ENCODE measurements at places on chromosomes 3 and 15.

DNA sequence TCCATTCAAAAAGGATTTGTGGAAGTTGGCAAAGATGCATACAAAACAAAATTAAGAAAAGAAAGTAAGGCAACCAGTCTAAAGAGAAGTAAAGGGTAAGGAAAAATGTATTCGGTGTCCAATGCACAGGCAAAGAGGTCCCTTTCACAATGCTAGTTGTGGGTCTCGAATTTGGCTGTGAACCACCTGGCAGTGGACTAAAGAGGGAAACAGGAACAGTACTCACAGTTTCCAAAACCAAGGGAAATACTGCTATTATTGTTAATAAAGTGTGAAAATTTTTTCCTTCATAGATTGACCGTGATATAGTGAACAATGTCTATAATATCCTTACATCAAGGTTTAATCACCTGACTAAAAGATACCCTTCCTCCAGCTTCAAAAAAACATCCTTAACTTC lies 57.9 kb downstream of the TNIK start:
- DNase-seq: no peak

DNA sequence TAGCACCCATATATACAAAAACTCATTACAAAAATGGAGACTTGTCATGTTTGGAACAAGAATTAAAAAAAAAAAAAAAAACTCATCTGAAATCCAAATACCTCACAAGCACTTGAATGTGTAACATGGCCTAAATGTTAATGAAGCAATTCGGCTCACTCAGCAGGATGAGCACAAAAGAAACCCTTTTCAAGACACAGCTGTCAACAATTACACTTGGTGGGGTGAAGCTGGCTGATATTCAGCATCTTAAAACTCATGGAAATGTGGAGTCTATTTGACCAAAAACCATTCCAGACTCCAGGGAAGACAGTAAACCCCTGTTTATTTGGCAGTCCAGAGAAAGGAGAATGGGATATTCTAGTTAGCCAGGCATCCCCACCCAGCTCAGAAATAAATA lies 205.4 kb upstream of the TSC22D2 start:
- DNase-seq: no peak

- DNase-seq: no peak
Observed at GRCh38 chr15:50059883-50060282, 59.1 kb downstream of the ATP8B4 start.

- DNase-seq: no peak
Observed at GRCh38 chr3:188839187-188839695, 332.5 kb upstream of the TPRG1 start.

- DNase-seq: no peak
Observed at GRCh38 chr15:31740203-31740602, 290.1 kb upstream of the CHRNA7 start.

DNA sequence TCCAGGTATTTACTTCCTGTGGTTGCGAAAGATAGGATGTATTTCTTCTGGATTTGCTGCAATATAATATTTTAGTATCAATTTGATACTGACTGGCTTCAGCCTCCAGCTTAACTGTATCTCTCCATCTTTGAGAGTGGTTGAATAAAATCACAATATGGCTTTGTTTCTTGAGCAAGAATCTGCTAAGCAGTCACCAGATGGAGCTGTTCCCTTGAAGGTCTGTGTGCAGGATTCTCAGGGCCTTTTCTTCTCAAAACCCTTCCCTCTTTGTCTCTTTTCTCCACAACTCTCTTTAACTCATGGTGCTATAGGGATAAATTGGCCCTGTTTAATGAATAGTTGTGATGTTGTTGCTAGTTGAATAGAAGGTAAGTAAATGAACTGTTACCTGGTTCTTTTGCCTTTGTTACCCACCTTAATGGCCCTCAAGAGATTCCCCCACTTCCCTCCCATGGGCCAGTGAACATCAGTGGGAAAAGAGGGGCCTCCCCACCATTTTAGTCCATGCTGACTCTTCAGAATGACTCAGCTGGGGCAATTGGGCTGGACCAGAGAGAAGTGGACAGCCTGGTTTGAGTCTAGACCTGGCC lies 34.8 kb upstream of the RAB6B start:
- peak; percentile 79 for DNase-seq

DNA sequence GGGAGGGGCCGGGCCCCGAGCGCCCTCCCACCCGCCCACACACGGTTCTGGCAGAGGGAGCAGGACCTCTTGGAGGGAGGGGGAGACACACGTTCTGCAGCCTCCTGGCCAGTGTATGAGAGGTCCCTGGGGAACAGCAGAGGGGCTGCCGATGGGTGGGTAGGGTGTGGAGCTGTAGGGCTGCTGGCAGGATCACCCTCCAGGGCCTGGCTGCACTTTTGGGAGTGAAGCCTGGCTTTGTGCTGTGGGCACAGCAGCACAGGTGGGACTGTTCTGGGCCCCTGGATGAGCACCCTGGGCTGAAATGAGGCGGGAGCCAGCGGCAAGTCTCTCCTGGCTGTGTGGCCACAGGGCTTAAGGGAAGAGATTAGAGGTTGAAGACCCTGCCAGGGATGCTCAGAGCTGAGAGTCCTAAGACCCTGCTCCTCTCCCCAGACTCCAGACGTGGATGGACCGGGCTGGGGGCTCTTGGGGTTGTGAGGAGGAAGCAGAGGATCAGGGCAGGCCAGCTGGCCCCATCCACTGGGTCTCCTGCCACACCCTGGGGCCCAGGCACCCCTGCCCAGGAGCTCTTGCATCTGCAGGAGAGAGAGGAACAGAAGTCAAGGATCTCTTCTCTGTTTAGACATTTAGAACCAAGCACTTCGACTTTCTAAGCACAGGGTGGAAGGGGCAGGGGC lies 45.2 kb downstream of the RGMA start:
- no peak for DNase-seq

DNA sequence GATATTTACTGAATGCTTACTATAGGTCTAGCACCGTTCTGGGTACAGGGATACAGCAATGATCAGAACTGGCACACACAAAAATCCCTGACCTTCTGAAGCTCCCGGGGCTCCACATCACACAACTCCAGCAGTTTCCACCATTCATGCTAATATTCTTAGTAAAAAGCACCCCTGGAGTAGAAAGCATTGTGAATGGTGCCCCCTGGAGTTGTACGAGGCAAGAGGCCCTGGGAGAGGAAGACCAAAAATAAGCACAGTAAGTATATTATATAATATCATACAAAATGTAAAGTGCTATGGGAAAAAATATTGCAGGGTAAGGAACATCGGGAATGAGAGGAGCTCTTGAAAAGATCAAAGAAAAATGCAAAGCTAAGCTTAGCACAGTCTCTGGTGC lies 790 bp upstream of the SRGAP3 start:
- no peak for DNase-seq

DNA sequence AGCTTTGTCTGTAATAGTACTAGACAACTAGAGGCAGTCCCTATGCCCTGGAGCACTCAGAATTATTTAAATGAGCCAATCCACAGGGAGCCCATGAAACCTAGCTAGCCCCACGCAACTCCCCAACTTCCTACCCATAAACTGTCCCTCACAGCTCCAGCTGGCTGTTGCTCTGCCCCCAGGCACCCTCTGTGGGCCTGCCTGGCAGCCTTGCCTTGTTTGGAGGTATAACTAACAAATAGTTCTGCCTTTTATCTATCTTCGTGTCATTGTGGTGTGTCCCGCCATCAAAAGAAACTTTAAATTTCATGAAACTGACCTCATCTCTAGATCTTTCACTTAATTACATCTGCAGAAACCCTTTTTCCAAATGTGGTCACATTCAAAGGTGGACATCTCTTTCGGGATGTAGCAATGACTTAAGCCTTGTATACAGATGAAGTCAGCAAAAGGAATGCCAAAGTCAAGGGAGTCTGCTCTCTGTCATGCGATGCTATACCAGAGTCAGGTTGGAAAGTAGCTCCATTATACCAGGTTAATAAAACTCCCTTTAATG lies 1.8 kb upstream of the RTP3 start:
- DNase-seq: no peak

DNA sequence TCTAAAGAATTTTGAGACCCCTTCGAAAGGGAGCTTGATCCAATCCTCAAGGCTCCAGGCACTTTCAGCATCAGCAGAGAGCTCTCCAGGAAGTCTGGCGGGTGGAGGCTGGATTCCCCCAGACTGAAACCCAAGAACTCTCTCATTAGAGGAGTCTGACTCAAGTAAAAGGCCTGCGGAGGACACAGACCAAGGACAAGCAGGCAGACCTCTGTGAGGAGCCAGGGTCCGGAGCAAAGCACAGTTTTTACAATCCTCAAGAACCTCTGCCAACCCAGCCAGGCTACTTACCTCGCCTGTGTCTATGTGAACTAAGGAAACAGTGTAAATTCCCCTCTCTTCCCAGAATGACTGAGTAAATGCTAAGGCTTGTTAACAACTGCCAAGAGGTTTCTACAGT lies 86.2 kb downstream of the FBN1 start:
- peak; percentile 71 for DNase-seq

GRCh38 chr3:141109751-141110150 lies 58.6 kb downstream of the SPSB4 start:
- DNase-seq: no peak

DNA sequence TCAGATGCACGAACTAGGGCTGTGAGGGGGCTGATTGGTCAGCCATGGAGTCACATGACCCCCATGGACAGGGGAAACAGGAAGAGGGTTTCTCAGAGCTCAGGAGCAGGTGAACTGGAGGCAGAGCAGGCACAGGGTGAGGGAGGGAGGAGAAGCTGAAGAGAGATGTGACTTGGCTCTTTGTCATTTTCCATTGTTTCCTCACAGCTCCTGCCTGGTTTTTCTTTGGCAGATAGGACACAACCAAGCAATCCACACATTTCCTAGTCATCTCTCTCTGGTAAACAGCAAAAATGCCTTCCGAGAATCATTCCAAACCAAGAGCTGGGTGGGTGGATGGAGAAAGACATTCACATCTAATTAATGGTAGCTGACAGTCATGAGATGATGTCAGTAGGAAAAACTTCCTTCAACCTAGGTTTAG lies 43.4 kb upstream of the LMCD1 start:
- DNase-seq: no peak

DNA sequence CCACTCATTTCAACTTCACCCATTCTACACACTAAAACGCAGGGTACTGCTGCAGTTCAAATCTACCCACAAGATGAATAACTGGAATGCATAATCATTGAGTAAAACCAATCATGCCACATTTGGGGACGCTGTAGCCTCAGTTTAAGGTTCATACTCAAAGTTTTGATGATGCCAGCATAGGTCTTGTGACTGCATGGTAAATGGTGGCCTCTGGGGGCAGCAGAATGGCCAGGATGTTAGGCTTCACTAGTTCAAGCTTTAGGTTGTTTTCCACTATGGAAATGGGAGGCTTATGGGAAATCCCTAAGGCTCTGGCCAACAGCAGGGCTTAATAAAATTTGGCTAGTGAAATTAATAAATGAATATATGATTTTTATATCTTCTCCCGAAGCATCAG lies 104.3 kb upstream of the TSC22D2 start:
- no peak for DNase-seq

DNA sequence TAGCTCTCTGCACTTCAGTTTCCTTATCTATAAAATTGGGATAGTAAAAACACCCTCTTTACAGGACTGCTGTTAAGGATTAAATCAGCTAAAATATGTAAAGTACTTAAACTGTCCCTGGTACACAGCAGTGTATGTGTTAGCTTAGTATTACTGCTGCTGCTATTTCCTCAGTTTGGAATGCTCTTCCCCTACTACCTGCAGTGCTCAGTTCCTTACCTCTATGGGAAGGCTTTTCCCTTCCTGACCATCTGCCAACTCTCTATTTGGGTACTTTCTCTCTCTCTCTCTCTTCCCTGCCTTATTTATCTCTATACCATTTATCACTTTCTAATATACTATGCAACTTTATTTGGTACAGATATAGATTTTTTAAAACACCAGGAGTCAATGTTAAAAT lies 26.5 kb downstream of the KPNA4 start:
- no peak for DNase-seq

- no peak for DNase-seq
Observed at GRCh38 chr3:134567605-134568004, 81.7 kb downstream of the CEP63 start.

DNA sequence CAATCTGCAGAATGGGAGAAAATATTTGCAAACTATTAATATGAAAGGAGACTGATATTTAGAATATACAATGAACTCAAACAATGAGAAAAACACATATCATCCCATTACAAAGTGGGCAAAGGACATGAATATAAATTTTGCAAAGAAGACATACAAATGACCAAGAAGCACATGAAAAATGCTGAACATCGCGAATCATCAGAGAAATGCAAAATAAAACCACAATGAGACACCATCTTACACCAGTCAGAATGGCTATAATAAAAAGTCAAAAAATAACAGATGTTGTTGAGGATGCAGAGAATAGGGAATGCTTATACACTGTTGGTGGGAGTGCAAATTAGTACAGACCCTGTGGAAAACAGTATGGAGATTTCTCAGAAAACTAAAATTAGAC lies 83.6 kb downstream of the RAP2B start:
- no peak for DNase-seq

DNA sequence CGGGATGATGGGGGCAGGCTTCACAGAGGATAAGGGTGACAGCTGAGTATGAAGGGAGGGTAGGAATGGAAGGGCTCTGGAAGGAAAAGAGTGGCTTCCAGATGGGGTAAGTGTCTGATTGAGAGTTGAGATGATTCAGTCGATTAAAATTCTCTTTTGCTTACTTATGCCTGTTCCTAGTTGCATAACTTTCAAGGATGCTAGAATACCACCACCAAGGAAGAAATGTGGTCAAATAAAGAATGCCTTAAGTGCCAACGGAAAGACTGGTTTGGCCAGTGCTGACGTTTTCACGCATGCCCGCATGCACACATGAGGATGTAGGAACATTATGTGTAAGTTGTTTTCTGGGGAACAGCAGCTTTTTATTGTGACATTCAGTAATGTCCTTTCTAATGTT lies 263.4 kb upstream of the WNT5A start:
- peak; percentile 74 for DNase-seq

DNA sequence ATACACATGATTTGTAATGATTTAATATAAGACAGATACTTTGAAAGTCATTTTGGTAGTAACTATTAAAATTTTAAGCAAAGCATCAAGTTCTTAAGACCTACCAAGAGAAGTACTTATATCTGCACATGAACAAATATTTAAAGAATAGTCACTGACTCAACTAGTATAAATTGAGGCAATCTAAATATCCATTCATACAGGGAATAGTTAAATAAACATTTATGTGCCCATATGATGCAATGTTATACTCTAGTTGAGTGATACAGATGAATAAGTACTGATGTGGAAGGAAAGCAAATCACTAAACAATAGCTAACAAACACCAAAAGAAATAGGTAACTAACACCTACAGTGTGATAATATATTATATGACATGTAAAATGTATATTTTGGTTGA lies 527.7 kb downstream of the EPHA3 start:
- DNase-seq: no peak

GRCh38 chr3:143236226-143236964 lies 116.8 kb downstream of the CHST2 start:
- no peak for DNase-seq

Data from astrocyte of the cerebellum (primary cell).